ENCODE measurements at places on chromosomes 5 and 9. TPM values are rescaled to one million over a fixed set of nuclear protein-coding genes. Genes with fewer than 3 reads are reported as not detected.
A peak's percentile ranks its signal among the peaks of the same experiment; 100 is the strongest.

Gene C6
- total RNA-seq, result not detected

Gene SNCAIP
- total RNA-seq, result not detected

Gene FREM1
- total RNA-seq, result not detected

Gene ZNF608
- 0.47 TPM for total RNA-seq

Gene ARSI
- total RNA-seq, result not detected

Gene PDGFRB
- total RNA-seq, result 0.47 TPM

Gene SLC6A18
- total RNA-seq, result not detected

Gene ZBED3
- total RNA-seq, result 8.4 TPM

Gene AIF1L
- total RNA-seq, result not detected

Gene ARID3C
- 0.27 TPM for total RNA-seq

Gene ORM2
- not detected for total RNA-seq

Gene CYLC2
- not detected for total RNA-seq

Gene ZBTB26
- total RNA-seq, result 10.4 TPM

GRCh38 chr9:111926421-111926875 lies 29.8 kb downstream of the UGCG start:
- peaks cover 32% of the 10 kb centered on the region for H3K4me1 ChIP-seq
- DNase-seq, result peak; percentile 50

GRCh38 chr9:88379352-88379751 lies 8.9 kb upstream of the SPIN1 start:
- H3K4me3 ChIP-seq, result no peak overlapping the region
- H3K27ac ChIP-seq, result no peak overlapping the region
- H3K27me3 ChIP-seq, result no peaks in the 10 kb centered on the region
- no peak for DNase-seq

DNA sequence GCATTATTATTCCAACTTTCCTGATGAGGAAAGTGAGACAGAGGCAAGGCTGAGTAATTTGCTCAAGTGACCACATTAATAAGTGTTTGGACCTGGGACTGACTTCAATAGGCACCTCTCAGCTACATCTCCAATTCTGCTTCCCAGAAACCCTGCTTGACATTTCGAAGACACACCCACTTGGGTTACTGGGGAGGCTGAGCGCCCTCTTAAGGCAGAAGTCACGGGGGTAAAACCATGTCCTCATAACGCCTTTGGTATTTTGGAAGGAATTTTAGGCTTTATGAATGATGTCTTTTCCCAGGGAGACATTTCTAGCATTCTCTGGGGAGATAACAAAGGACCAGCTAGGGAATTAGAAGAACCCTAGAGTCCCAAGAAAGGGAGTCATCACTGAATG lies 53.3 kb downstream of the TRPC7 start:
- no peaks in the 10 kb centered on the region for H3K36me3 ChIP-seq
- H3K4me3 ChIP-seq, result no peak overlapping the region
- H3K4me1 ChIP-seq, result no peaks in the 10 kb centered on the region
- no peak overlapping the region for H3K27ac ChIP-seq

- peaks cover 11% of the 10 kb centered on the region for H3K4me1 ChIP-seq
- no peak for DNase-seq
Measured at GRCh38 chr5:150377964-150378694, 20.6 kb downstream of the TCOF1 start.

GRCh38 chr5:142981886-142982820 lies 212.0 kb downstream of the ARHGAP26 start:
- peaks cover 41% of the 10 kb centered on the region for H3K4me1 ChIP-seq
- no peak overlapping the region for H3K4me3 ChIP-seq
- DNase-seq, result no peak
- no peaks in the 10 kb centered on the region for H3K27me3 ChIP-seq

- H3K4me3 ChIP-seq, result no peak overlapping the region
- no peak for DNase-seq
- no peaks in the 10 kb centered on the region for H3K4me1 ChIP-seq
- H3K27ac ChIP-seq, result no peak overlapping the region
- H3K27me3 ChIP-seq, result no peaks in the 10 kb centered on the region
Measured at GRCh38 chr5:159290741-159291140, 27.7 kb downstream of the UBLCP1 start.

DNA sequence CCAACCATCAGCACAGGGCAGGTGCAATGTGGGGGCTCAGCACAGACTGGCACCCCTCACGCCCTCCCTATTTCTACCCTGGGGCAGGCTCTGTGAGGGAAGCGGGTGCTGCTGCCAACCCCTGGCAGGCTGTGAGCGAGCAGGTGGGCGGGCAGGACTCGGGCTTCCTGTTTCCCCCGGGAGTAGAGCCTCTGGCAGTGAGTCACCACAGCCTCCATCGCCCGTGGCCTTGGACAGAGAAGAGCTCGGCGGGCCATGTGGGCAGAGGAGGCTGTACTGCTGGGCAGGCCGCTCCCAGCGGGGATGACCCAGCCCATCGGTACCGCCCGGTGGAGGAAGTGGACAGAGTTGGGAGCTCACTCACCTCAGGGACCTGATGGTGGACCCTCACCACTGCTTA lies 16.6 kb downstream of the KCNT1 start:
- H3K27ac ChIP-seq, result no peak overlapping the region
- DNase-seq, result no peak
- no peak overlapping the region for H3K4me3 ChIP-seq
- H3K27me3 ChIP-seq, result peaks cover 35% of the 10 kb centered on the region
- peaks cover 3% of the 10 kb centered on the region for H3K36me3 ChIP-seq

GRCh38 chr9:96317335-96317980 lies 15.5 kb upstream of the HSD17B3 start:
- peak; percentile 43 for DNase-seq
- peaks cover 2% of the 10 kb centered on the region for H3K27me3 ChIP-seq
- H3K4me3 ChIP-seq, result no peak overlapping the region
- no peak overlapping the region for H3K27ac ChIP-seq
- peaks cover 18% of the 10 kb centered on the region for H3K36me3 ChIP-seq

GRCh38 chr5:181054138-181054537 lies 14.1 kb downstream of the BTNL9 start:
- no peak overlapping the region for H3K27ac ChIP-seq
- H3K36me3 ChIP-seq, result peaks cover 2% of the 10 kb centered on the region
- H3K4me1 ChIP-seq, result peaks cover 12% of the 10 kb centered on the region
- peak overlapping the region; percentile 82 for H3K4me3 ChIP-seq

DNA sequence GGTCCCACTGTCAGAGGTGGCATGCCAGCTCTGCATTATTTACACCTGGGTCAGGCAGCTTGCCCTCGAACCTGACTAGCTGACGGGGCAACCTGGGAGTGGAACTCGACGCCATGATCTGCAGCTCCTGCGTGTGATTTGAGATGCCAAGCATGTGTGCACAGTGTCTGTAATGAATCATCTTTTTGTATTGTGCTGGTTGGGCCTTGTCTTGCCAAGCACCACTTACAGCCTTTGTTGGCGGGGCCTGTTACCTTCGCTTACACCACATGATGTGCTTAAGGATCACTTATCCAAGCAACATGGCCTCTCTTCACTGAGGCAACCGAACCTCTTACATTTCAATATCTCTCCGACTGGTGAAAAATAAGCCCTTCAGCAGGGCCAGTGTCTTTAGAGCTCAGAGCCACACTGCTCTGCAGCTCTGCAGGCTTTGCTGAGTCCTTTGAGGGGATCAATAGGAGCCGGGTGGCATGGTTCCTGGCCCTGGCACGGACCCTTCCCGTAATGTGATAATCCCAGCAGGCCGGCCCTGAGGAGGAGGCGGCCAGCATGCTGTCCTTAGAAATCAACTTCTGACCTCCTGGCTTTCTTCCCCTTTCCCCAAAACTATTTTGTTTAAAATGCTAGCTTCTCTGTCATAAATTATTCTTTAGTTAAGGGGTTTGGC lies 297.7 kb upstream of the CD180 start:
- H3K27me3 ChIP-seq, result no peaks in the 10 kb centered on the region
- H3K36me3 ChIP-seq, result peaks cover under 1% of the 10 kb centered on the region
- no peaks in the 10 kb centered on the region for H3K4me1 ChIP-seq
- H3K27ac ChIP-seq, result peak overlapping the region; percentile 53
- DNase-seq, result no peak

DNA sequence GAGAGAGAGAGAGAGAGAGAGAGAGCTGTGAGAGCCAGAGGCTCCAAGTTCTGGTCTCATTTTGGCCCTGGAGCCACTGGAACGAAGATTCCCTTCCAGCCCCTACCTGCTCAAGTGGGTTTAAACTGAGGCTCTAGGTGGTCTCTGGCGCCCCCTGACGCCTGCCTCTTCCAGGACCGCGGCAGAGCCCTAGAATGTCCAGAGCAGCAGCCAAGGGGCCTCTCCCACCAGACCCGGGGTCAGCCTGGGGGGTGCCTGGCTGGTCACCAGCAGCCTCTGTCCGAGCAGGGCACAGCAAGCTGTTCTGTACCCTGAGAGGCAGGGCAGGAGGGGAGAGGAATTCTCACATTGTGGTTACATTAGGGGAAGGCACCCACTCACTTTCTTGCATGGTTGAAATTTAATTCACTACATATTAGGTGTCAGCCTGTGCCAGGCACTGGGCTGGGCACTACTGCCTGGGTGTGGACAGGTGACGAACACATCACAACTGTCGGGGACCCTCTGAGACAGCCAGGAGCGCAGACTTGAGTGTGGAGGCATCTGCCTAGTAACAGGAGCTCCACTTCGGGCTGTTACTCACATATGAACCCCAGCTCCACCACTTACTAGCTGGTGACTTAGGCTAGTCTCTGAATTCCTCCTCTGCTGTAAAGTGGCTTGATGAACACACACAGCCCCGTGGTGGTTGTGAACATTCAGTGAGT lies 44.5 kb downstream of the AMBP start:
- no peaks in the 10 kb centered on the region for H3K27me3 ChIP-seq
- no peak for DNase-seq
- no peaks in the 10 kb centered on the region for H3K36me3 ChIP-seq
- H3K27ac ChIP-seq, result no peak overlapping the region

- H3K36me3 ChIP-seq, result no peaks in the 10 kb centered on the region
- no peak overlapping the region for H3K4me3 ChIP-seq
- no peaks in the 10 kb centered on the region for H3K4me1 ChIP-seq
- H3K27ac ChIP-seq, result no peak overlapping the region
- no peak for DNase-seq
Measured at GRCh38 chr5:74056789-74057164, 430.8 kb downstream of the ARHGEF28 start.

GRCh38 chr9:105636331-105636730 lies 25.9 kb upstream of the TAL2 start:
- peaks cover 60% of the 10 kb centered on the region for H3K36me3 ChIP-seq
- no peak overlapping the region for H3K27ac ChIP-seq
- H3K4me3 ChIP-seq, result no peak overlapping the region
- H3K27me3 ChIP-seq, result no peaks in the 10 kb centered on the region

DNA sequence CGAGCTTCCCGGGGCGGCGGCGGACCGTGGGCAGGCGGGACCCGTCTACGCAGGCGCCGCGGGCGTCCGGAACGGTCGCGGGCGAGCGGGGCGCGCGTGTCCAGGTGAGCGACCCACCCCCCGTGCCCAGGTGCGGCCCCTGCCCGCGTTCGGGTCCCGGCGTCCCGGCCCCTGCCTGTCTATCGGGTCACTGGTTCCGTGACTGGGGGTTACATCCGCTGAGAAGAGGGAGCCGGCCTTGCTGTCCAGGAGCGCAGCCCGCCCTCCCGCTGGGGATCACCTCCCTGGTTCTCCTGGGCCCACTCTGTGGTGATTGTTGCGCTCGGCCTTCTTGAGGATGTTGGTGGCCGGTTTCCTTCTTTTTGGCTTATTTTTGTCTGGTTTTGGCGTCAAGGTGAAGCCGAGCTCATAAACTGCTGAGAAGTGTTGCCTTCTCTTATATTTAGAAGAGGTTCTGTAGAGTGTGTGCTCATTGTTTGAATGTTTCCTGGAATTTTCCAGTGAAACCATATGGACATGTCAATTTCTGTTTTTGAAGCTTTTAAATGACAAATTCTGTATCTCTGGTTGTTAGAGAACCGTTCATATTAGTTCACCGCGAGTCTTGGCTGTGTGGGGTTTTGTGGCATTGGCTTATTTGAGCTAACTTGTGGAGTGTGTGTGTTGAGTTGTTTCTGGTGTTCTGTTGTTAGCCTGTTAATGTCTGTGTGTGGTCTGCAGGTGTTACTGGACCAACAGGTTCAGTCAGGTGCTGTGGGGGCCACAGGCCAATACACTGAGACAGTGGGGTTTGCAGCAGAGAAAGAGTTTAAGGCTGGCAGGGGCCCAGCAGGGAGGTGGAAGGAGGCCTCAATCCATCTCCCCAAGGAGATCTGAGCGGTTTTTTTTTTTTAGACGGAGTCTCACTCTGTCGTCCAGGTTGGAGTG lies 621 bp downstream of the CEP72 start:
- H3K4me1 ChIP-seq, result peaks cover 45% of the 10 kb centered on the region
- peak; percentile 44 for DNase-seq
- H3K36me3 ChIP-seq, result peaks cover 11% of the 10 kb centered on the region
- H3K4me3 ChIP-seq, result peak overlapping the region; percentile 92

- H3K27ac ChIP-seq, result no peak overlapping the region
- no peak overlapping the region for H3K4me3 ChIP-seq
- no peaks in the 10 kb centered on the region for H3K4me1 ChIP-seq
- H3K36me3 ChIP-seq, result peaks cover 9% of the 10 kb centered on the region
- DNase-seq, result no peak
Measured at GRCh38 chr9:24899463-24899862, 353.8 kb upstream of the IZUMO3 start.

DNA sequence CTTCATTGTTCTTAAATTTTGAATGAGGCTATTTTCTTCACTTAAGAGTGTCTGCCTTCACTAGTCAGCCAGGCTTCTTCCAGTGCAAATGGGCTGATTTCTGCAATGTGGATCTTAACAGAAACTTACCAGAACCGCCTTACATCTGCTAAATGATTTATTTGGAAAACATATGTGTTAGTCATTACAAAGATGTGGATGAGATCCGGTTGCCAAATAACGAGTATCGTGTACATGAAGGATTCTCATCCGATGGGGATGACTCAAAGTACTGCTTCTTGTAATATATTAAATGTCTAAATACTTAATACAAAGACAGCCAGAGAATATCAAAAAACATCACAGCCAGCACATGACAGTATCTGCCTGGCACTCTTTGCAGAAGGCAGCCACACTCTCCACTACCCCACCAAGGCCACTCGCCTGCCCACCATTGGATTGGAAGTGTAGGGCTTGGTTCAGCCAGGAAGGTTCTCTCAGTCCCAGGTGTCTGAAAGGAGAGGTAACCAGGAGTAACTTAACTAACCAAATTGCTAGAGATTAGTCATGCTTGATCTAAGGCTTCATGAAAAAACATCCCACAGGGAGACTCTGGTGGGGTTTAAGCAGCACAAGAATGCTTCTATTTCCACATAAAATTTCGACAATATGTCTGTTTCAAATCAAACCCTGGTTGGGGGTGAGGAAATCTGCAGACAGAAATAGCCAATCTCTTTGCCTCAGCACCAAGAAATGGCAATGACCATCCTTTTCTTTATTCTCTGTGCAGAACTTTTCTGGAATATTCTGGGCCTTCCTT lies 174.8 kb downstream of the GADD45G start:
- H3K27me3 ChIP-seq, result peaks cover 7% of the 10 kb centered on the region
- H3K4me3 ChIP-seq, result no peak overlapping the region

GRCh38 chr9:108933231-108933717 lies 650 bp downstream of the ELP1 start:
- peak overlapping the region; percentile 98 for H3K4me3 ChIP-seq
- H3K4me1 ChIP-seq, result peaks cover 49% of the 10 kb centered on the region
- no peak for DNase-seq
- H3K36me3 ChIP-seq, result peaks cover 33% of the 10 kb centered on the region
- no peaks in the 10 kb centered on the region for H3K27me3 ChIP-seq

DNA sequence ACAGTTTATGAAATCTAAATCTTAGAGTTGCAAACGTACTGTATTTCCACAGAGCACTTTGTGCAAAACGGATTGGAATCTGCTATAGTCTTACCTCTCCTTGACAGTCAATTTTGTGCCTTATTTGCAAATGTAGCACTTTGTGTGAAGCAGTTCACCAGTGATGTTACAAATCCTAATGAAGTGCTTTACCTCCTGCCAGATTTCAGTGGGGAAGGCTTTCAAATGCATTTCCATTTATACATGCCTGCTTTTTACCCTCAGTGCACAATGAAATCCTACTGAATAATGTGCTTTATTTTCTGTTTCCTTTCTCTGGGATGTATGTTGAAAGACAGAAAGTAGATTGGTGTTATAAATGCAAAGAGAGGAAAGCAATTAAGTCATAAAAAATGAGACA lies 2141.6 kb upstream of the C9orf72 start:
- DNase-seq, result no peak
- H3K27me3 ChIP-seq, result no peaks in the 10 kb centered on the region
- no peak overlapping the region for H3K4me3 ChIP-seq
